ENCODE measurements at places on chromosomes 1 and 21. TPM values are rescaled to one million over a fixed set of nuclear protein-coding genes. Genes with fewer than 3 reads are reported as not detected.
A peak's percentile ranks its signal among the peaks of the same experiment; 100 is the strongest.

DNA sequence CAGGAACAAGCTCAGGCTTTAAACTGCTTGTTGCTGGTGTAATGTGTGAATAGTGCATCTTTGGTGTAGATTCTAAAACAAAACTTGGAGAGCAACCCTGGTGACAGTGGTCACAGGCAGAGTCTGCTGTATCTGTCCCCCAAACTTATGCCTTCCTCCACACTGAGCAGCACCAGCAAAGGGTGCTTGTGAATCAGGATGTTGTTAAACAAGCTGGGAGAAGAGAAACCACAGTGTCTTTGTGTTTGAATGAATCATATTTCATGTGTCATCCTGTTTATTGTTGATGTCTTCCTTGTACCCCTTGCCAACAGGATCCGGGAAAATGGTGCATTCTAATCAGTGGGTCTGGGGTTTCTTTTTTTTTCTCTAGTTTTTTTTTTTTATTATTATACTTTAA lies 91.9 kb upstream of the COG2 start:
- no peak for DNase-seq

- no peak for DNase-seq
These were observed 112.6 kb downstream of the ADAMTS1 start for GRCh38 chr21:26732432-26733221.

- DNase-seq: no peak
These were observed 5.2 kb upstream of the LHX4 start for GRCh38 chr1:180224902-180225301.

- DNase-seq: no peak
These were observed 17.9 kb upstream of the PTCH2 start for GRCh38 chr1:44860891-44861425.

DNA sequence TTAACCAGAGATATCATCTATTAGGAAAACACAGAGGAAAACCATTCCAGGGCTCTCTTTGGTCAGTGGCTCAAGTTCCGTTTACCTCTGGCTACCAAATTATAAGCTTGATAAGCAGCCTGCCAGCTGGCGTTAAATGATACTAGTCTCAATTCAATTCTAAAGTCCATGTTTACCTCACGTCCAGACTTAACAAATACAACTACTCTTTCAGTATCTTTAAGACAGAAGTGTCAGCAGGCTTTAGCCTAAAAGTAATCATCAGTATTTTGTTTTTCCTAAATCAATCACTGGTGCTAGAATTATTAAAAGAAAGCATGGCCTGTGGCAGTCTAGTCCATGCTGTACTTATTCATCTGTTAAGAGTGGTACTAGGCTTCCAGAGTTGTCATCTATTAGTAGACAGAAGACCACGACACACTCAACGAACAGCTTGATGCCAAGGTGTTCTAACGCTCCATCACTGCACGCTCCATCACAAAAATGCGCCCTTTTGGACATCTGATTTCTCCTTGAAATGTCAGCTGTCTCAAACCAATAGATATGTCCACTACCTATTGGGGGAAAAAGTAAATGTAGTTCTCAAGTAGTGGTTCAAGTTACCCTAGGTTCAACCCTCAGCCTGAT lies 1.5 kb downstream of the IVNS1ABP start:
- DNase-seq: no peak

GRCh38 chr1:86616871-86617270 lies 70.0 kb downstream of the CLCA4 start:
- no peak for DNase-seq

DNA sequence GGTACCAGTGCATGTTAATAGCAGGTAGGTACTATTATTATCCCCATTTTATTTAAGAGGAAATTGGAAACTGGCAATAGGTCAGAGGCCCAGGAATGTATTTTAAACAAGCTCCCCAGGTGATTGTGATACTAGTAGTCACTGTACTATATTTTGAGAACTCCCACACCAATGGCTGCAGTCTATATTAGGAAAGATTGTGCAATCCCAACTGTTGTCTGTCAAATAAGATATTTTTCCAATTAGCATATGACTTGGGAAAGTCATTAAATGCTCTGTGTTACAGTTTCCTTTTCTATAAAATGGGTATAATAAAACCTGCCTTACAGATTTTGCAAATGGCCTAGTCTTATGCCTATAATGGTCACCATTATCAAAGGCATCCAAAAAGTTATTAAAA lies 94.2 kb upstream of the DMRTA2 start:
- DNase-seq: no peak

DNA sequence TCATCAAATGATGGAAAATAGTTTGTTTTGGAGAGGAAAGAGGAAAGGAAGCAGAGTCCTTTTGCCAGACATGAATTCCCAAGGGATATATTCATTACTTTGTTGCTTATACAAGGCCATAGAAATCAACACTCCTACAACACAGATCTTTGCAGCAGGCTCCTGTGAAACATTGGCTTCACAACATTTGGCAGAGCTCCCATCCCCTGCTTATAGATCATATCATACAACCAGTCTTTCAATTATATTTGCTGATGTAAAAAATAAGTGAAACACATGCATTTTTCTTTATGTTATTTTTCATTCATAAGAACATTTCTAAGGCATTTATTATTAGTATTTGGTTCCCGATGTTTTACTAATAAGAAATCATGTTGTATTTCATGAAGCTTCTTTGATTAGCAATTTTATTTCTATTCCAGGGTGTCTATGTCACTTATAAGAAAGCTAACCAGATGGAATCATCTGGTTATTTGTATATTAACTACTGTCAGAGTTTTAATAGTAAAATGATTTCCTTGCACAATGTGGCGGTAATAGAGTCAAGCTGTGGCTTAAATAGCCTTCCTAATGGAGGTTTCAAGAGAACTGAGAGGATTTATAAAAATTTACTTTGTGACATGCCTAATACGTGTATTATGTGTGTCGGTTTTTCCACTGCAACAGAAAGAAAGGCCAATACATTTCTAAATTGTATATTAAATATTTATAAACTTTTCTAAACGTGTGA lies 470.3 kb upstream of the NCAM2 start:
- DNase-seq: no peak

DNA sequence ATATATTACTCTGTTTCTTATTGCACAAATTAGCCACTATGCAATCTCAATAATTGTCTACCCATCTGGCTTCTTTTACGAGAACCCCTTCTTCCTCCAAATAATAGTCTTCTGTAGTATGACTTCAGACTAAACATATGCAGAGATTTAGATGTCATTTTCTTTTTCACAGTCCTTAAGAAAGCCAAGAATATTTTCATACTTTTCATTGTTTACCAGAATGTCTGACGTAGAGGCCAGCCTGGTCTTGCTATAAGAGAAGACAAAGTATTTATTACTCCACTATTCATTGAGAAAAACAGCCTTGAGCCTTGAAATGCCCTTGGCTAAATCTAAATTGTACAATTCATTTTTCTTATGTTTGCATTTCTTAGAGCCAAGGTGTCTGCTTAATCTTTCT lies 714.9 kb upstream of the CXADR start:
- no peak for DNase-seq

GRCh38 chr1:162056043-162056442 lies 13.4 kb upstream of the NOS1AP start:
- DNase-seq: peak; percentile 27

GRCh38 chr21:39641827-39642450 lies 29.2 kb downstream of the B3GALT5 start:
- DNase-seq: no peak

DNA sequence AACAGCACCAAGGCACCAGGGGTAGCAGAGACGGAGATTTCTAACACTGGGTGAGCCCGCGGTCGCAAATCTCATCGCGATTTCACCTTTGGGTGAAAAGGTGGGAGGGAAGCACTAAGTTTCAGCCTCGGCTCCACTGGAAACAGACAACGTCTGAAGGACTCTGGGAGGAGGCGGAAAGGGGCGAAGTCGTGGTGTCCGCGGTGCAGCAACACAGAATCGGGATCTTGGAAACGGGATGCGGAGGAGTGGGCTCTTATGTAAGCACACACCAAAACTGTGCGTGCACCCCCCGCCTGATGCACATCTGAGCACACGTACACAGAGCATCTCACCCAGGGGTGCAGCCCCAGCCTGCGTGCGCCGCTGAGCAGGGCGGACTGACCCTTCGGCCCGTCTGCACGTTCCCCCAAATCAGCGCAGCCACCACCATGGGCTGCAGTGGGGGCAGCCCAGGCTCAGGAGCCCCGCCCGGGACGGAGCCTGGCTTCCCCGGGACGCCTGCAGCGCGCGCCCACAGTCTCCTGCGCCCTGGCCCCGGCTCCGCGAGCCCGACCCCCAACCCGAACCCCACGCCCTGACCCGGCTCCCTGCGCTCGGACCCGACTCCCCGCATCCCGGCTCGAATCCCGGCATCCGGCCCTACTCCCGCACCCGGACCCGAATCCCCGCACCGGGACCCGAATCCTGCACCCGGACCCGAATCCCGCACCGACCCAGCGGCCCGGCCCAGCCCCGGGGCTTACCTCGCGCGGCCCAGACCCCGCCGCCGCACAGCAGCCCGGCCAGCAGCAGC lies 670 bp downstream of the CLSTN1 start:
- peak; percentile 16 for DNase-seq

GRCh38 chr1:180266275-180267210 lies 36.5 kb downstream of the LHX4 start:
- DNase-seq: no peak

- DNase-seq: peak; percentile 58
These were observed 9.3 kb upstream of the SLX9 start for GRCh38 chr21:44930543-44930981.

DNA sequence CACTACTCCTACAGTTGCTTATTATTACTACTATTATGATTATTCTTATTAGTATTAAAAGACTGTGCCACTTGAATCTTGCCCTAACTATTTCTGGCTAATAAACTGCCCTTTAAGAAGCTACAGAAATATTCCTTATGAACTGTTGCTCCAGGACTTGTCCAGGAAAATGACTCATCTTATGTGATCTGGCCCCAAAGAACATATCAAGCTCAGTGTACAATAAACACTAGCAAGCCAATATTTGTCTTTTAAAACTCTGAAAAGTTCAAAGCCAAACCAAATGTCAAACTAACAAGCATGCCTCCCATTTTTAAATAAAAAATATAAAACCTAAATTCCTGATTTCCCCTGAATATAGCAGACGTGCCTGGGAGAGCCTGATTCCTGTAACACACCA lies 88.7 kb upstream of the SIM2 start:
- DNase-seq: no peak

DNA sequence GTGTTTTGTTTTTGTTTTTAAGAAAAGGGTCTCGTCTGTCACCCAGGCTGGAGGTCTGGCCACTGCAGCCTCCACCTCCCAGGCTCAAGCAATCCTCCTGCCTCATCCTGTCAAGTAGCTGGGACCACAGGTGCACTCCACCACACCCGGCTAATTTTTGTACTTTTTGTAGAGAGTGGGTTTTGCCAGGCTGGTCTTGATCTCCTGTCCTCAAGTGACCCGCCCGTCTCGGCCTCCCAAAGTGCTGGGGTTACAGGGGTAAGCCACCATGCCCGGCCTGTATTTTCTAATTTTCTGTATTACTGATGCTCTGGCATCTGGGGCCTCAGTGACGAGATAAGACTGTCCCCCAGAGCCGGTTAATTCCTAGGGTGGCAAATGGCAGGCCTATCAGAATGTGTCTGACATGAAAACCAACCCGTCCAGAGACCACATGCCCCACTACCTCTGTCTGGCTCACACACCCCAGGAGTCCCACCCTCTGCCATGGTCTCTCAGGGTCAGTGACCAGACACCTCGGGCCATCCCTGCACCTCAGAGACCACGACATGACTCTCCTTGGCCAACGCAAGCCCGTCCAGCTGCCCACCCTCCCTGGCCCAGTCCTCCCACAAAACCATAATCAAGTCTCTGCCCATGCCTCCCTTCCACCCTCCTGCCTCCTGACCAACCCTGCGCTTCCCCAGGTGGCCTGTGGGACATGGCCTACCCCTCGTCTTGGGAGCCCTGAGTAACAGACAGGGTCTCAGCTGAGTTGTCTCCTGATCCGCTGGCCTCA lies 12.5 kb downstream of the NPHP4 start:
- no peak for DNase-seq

GRCh38 chr1:174656409-174657059 lies 208.8 kb downstream of the GPR52 start:
- no peak for DNase-seq

- no peak for DNase-seq
These were observed 22.9 kb upstream of the LMO4 start for GRCh38 chr1:87305762-87306161.

Gene MROH7
- 0.08 TPM for total RNA-seq

Gene KRTAP10-8
- not detected for total RNA-seq

Gene TSPAN1
- total RNA-seq: 0.24 TPM

Gene OR2L3
- not detected for total RNA-seq

Gene FLG2
- total RNA-seq: not detected

Gene CCDC185
- total RNA-seq: not detected

Gene TLR5
- 0.05 TPM for total RNA-seq

Gene TNFSF4
- 0.33 TPM for total RNA-seq

All from activated T-cell treated with anti-CD3 and anti-CD28 coated beads, Interleukin-2, amount 50 U/mL, for 4 hours (primary cell).